ENCODE measurements at places on chromosomes 6 and 20.

GRCh38 chr6:90978046-90978445, 391.2 kb upstream of the MAP3K7 start:
- no peak for DNase-seq

DNA sequence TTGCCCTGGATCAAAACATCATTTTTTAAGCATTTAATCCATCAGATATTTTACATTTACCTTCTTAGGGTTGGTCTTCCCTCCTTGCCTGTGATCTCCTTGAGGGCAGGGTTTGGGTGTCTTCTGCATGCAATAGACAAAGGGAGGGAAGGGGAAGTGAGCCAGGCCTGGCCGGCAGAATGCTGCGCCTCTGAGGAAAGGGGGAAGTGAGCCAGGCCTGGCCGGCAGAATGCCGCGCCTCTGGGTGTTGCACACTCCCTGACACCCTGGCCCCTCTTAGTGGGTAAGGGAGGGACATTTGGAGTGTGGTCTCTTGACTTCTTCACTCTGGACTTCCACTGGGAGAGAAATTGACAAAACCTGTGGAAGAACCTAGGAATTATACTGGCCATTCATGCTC, 12.4 kb downstream of the PSMF1 start:
- no peak for DNase-seq

DNA sequence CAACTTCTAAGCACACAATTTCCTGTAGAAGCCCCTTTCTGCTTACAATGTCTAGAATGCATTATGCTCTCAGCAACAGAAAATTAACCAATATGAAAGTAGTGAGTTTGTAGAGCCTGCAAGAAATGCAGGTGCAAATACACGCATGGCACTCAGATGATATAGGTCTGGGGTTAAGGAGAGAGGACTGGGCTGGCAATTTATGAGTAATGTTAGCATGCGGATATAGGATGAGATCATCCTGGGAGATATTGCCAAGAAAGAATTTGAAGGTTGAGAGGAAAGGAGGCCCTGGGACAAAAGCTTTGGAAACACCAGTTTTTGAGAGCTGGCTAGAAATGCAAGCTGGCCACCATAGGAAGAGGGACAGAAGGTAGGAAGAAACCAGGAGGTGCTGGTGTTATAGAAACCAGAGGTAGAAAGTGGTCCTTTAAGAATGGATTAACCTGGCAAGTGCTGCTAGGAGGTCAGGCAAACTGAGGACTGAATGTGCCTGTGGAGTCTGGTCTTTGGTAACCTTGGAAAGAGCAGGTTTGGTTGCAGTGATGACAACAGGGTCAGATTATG, 183.2 kb upstream of the MYLIP start:
- DNase-seq = no peak

GRCh38 chr6:90502866-90503407, 83.9 kb downstream of the MAP3K7 start:
- DNase-seq = no peak

DNA sequence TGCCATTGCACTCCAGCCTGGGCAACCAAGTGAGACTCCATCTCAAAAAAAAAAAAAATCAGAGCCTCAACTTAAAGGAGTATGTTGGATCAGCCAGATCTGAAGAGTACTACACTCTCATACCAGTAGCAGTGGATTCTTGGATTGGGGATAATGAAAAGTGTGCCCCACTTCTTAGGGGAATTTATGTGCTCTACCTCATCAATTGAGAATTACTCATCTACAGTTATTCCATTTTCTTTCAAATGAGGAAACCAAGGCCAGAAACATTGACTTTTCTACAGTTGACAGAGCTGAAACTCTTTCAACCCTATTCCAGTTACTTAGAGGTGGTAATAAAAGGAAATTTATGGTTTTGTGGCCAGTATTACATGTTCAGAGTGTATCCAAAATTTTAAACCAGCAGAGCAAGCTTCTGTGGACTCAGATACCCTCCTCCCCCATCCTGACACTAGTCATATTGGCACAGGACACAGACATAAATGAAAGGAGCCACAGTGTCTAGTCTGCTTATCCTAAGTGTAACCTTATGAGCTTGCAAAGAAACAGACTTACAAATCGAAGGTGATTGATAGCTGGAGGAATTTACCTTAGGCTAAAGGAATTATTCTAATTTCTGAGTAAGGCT, 51.2 kb downstream of the ORC3 start:
- no peak for DNase-seq

GRCh38 chr6:33073431-33073871, at the start of gene HLA-DPA1:
HLA-DPA1 (minus strand) TSS chr6:33073649.
- no peak for DNase-seq

- DNase-seq = no peak
These were observed 25.9 kb upstream of the GTSF1L start for GRCh38 chr20:43752561-43753301.

DNA sequence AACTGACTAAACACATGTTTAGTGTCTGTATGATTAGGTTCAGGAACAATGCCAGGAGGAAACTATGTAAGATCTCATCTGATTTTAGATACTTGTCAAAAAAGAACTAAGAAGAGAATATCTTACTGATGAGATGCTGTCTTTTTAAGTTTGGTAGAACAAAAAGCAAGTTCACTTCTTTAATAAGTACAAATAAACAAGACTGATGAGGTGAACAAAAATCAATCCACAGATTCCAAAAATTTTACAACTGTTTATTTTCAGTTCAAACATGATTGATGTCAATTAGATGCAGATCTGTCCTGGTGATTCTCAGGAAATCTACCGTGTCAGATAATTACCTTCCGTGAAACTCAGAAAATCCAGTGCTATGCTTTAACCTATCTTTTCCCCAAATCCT, 24.9 kb downstream of the EPHA7 start:
- no peak for DNase-seq

Data from NCI-H2171 (cell line).